ENCODE measurements at places on chromosomes 11 and 22.

- no peak for DNase-seq
Observed at GRCh38 chr11:35360055-35360530, 59.3 kb downstream of the SLC1A2 start.

- no peak for DNase-seq
Observed at GRCh38 chr22:38911434-38911833, 39.4 kb upstream of the CBX6 start.

DNA sequence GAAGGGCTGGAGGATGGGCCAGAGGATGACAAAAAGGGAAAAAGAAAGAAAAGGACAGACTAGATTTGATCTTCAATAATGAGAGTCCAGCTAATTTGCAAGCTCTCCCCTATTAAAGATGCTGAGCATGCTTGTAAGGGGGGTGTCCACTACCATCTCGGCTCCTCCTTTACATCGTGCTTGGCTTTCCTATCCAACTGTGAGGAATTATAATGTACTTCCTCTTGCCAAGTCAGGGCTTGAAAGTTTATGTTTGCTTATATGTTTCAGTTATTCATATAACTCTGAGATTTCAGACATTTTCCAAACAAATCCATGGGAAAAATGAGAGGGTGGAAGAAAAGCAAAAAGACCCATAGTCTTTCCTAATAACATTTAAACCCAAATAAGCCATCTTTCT lies 387.1 kb downstream of the METTL15 start:
- DNase-seq, result no peak

- peak; percentile 76 for DNase-seq
Observed at GRCh38 chr11:21561581-21561980, 631.3 kb upstream of the ANO5 start.

GRCh38 chr11:64751136-64751535 lies 7.2 kb upstream of the RASGRP2 start:
- DNase-seq, result no peak

Measured in fibroblast of skin of right biceps (primary cell).